Stimulated activated CD8-positive, alpha-beta memory T cell treated with anti-CD3 and anti-CD28 coated beads, Interleukin-7, amount 100 ng/mL, for 48 hours (primary cell): ENCODE measurements at places on chromosomes 11 and 22.

- DNase-seq = no peak
Measured at GRCh38 chr22:26016916-26017315, 152.3 kb upstream of the SEZ6L start.

GRCh38 chr11:1642288-1643145 lies 12.9 kb downstream of the KRTAP5-5 start:
- no peak for DNase-seq

- no peak for DNase-seq
Measured at GRCh38 chr22:30866216-30866615, 102.4 kb downstream of the MORC2 start.

GRCh38 chr11:36098087-36098486 lies 154.2 kb downstream of the LDLRAD3 start:
- DNase-seq = no peak

- DNase-seq = no peak
Measured at GRCh38 chr22:39994041-39994565, 651 bp upstream of the FAM83F start.

DNA sequence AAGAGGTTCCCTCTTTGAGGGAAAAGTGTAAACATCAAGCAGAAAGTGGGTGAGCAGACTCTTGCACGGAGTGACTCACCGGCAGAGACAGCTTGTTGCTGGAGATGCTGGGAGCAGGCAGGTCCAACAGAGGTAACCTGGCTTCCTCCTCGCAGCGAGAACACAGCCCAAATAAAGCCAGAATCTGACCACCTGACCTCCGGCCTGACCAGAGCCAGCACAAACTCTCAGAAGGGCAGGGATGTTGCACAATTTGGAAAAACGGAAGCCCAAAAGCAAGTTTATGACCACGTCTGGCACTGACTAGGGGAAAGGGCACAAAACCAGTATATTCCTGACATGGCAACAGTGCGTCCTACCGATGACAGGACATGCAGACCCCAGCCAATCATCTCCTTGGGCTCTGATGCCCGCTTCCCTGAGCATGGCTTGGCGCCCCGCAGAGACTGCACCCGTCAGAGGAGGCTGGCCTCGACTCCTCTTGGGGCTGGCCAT lies 5.4 kb downstream of the SMCO4 start:
- no peak for DNase-seq

DNA sequence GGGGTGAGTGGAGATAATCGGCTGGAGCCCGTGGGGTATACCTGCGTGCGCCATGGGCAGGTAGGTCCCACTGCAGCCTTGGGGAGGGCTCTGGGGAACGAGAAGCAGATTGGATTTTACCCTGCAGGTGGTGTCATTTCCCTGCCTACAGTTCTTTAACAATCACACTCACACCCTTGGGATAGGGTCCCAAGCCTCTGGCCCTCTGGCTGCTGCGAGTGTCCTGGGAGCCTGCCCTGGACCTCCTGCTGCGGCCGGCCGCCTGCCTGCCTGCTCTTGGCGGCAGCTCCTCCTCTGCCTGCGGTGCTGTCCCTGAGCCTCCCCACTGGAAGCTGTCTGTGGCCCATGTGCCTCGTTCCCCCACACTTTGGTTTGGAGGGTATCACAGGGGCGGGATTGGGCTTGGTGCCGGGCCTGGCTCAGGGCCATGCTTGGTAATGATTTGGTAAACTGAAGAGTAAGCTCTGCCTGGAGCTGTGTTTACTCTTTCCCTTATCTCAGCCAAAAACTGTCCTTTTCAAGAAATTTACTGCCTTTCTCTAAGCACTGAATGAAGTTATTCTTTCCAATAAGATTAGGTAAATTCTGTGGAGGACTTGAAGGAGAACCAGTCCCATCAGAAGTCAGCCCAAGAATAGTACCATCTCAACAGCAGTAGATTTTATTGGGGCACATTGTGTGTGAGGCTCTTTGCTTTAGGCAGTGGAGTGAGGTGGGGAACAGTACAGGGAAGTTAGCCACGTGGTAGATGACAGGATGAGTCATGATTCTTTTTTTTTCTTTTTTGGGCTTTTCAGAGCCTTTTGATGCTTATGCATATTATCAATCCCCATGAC lies 53.7 kb downstream of the TBC1D22A start:
- DNase-seq = no peak

DNA sequence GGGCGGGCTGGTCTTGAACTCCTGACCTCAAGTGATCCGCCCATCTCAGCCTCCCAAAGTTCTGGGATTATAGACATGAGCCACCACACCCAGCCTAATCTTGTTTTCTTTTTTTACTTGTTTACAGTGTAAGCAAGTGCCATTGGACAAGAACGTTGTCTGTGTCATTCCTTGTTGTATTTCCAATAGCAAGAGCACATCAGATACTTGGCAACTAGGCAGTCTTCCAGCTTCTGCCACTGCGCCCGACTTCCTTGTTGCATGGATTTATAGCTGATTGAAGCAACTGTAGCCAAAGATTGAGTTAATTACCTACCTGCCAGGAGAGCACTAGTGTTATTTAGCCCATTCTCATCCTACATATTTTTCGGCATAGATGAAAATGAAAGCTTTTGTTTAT lies 3.1 kb upstream of the SGSM3 start:
- no peak for DNase-seq

DNA sequence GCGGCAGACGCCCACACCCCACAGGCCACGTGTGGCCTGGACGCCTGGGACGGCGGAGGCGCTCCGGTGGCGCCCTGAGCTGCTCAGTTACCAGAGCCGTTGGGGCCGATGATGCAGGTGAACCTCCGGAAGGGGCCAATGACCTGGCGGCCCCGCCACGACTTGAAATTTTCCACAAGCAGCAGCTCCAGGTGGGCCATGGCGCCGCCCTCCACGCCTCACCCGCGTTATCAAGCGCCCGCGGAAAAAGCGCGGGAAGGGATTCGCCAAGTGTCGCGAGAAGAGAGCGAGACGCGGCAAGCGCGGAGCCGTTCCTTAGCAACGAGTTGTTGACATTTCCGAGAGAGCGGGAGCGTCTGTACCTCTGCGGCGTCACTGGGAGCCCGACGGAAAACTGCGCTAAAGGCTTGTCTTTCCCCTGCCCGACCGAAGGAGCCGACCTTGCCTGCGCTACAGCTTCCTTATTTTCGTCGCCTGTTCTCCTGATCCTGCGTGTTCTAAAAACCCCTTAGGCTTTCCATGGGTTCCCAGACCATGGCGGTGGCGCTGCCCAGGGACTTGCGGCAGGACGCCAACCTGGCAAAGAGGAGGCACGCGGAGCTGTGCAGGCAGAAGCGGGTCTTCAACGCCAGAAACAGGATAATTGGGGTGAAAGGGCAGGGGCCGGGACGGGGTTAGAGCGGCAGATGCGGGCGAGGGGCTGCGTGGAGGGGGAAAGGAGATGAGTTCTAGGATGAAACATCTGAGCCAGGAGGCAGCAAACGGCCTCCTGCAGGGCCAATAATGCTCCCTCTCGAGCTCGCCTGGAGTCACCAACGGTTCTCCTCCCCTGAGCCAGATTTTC lies at the start of the genes RIBC2 and SMC1B:
TSS of gene RIBC2 (plus strand) at position 326 of the 844 bp plus-strand sequence. CDS start at position 520, 194 bp downstream.
TSS of gene SMC1B (minus strand) at position 232 of the 844 bp plus-strand sequence. CDS start at position 200, 32 bp downstream.
- DNase-seq = peak; percentile 58

GRCh38 chr11:124898711-124899110 lies 1.0 kb upstream of the ROBO4 start:
- no peak for DNase-seq

GRCh38 chr22:50609599-50609998 lies 9.0 kb downstream of the MAPK8IP2 start:
- no peak for DNase-seq

GRCh38 chr11:64729851-64730382 lies 6.9 kb upstream of the NRXN2 start:
- no peak for DNase-seq
